Activated T-cell treated with anti-CD3 and anti-CD28 coated beads for 4 hours (primary cell): ENCODE measurements at places on chromosomes 16 and 17.

- DNase-seq = no peak
Measured at GRCh38 chr17:51000835-51001638, 119.6 kb downstream of the SPAG9 start.

- peak; percentile 23 for DNase-seq
Measured at GRCh38 chr16:30958175-30959079, 873 bp downstream of the SETD1A start.

GRCh38 chr17:16872351-16873173 is 99.4 kb downstream of the TNFRSF13B start:
- DNase-seq = no peak

GRCh38 chr17:16935241-16935663 is 36.7 kb downstream of the TNFRSF13B start:
- DNase-seq = no peak

DNA sequence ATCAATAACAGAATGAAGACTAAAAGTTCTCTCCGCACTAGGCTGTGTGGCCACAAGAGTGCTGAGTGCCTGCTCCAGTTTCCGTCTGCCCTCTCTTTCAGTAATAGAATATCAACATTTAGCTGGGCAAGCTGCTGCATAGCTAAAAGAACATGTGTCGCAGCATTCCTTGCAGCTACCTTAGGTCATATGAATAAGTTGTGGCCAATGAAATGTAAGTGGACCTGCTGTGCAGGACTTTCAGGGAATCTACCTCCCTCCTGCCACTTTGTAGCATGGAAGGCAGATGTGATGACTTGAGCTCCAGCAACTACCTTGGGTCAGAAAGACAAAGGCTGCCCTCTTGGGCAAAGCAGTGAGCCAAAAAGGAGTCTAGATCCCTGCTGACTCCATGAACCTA is 25.4 kb downstream of the SLC39A11 start:
- DNase-seq = no peak

DNA sequence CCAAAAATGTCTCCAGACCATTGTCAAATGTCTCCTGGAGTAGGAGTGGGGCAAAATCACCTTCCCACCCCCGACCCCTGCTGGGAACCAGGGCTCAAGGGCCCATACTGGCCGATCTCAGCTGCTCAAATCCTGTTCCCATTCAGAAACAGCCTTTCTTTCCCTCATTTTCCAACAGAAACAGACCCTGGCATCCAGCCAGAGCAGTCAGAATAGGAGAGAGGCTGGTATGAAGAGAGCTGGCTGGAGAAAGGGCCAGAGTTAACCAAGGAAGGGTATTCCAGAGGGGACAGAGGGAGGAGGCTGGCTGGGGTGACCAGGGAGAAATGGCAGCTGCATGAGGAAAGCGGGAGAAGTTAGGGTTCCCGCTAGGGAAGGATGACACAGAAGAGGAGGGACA is 199.1 kb downstream of the XYLT1 start:
- no peak for DNase-seq

DNA sequence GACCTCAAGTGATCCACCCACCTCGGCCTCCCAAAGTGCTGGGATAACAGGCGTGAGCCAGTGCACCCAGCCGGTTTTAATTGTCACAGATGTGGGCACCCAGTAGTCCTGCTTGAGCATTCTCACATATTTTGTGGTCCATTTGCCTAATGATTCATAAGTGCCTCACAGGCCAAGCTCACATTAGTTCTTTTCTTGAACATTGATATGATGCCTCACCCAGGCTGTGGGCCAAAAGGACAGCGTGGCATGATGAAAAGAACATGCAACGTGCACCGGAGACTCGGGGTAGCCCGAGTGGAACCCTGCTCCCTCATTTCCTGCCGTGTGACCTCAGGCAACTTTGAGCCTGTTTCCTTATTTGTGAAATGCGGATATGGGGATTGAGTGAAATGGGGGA is 181.9 kb downstream of the SNX29 start:
- no peak for DNase-seq

DNA sequence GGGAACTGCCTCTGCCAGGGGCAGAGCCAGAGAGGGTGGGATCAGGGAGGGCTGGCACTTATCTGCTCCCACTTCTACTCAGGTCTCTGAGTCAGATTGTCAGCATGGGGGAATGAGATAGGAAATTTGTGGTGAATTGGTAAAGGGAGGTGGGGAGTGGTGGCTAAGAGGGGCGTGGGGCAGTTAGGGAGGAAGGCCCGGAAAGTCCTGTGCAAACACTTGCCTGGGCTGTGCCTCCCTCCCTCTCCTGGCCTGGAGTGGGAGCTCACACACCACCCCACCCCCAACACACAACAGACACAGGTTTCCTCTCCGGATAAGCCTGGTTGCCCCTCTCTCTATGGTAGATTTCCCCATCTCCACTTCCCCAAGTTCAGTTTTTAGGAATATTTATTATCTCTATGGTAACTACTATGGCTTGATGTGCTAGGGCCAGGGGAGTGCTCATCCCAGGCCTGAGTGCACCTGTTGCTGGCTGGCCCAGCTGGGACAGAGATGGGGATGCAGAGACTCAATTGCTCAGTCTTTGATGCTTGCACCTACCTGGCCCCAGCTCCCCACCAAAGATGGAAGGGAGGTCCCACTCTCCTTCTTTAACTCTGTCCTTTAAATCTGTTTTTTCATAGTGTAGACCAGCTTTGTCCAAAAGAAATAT is 2.7 kb downstream of the SPNS2 start:
- DNase-seq = no peak

GRCh38 chr16:17457513-17457912 is 13.2 kb downstream of the XYLT1 start:
- DNase-seq = no peak

DNA sequence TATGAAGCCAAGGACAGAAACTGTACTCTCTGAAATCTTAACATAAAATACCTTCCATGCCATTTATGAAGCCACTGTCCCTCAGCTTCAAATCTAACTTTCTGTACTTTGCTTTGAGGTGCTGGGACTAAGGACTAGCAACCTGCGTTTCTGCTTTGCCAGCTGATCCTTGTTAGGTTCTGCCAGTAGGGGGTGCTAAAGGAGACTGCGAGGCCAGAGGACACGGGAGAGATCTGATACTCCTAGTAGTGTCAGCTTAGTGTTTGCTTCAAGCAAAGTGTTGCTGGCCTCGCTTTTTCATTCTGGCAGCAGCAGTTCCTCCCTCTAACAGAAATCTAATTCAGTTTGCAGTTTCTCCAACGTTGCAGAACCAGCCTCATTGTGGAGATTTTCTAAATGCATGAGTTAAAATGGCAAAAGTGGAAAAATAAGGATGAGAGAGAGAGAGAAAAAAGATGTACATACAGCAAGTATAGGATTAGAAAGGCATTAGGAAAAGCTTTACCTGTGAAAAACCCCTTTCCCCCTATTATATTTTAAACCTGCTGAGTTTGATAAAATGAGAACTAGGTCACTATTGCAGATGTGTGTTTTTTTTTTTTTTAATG is 297.5 kb downstream of the CA10 start:
- DNase-seq = no peak

GRCh38 chr16:49483251-49483650 is 109.6 kb downstream of the C16orf78 start:
- no peak for DNase-seq

DNA sequence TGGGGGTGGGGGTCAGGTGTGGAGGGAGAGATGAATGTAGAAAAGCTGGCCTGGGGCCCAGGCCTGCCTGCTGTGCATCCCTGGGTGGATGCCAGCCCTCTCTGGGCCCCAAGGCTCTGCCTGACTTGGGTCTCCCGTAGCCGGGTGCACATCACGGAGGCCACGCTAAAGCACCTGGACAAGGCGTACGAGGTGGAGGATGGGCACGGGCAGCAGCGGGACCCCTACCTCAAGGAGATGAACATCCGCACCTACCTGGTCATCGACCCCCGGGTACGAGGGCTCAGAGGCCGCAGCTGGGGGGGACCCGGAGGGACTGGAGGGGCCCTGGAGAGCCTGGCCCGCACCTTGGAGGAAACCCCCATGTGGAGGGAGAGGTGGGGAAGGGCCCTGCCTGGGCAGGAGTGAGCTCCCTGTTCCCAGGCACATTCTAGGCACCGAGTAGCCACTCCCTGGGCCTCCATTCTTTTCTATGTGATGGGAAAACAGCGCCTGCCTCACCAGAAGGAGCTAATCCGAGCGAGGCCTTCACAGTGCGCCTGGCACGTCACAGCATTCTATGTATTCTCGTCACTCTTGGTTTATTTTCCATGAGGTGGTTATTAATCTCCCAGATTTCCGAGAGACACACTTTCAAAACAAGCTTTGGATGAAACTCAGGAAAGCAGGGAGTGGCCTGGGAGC is 34.7 kb downstream of the ADCY7 start:
- DNase-seq = no peak

GRCh38 chr16:6863135-6863534 is 469.5 kb upstream of the RBFOX1 start:
- no peak for DNase-seq

DNA sequence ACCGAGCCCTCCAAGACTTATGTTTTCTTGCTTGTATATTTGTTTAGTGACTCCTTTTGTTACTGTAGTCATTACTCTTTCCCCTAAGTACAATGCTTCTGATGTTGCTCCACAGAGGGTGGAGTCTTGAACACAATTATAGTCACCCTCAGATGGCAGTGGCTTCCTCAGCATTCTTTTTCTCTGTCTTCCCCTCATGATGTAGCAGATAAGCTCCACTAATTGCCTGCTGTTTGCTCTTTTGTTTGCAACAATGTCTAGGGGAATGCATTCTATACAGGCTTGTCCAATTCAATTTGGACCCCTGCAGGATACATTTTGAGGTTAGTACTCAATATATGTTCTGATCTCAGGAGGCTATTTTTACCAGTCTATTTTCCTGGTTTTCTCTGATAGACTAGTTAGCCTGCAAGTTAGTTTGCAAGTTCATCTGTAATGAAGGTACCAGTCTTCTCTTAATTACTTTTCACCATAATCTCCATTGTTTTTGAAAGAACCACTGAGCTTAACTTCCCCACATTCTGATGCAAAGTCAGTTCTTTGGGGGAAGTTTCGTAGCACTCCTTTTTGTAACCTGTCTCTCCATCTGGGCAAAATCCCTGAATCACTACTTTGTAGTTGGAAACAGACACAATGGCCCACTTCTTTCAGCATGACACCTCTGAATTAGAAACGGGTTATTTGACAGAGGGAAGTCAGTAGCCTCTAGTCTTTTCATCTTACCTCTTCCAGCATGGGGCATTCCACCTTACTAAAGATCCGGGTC is 1509.2 kb downstream of the CDH11 start:
- no peak for DNase-seq

- no peak for DNase-seq
Measured at GRCh38 chr17:36851250-36851649, 86.0 kb upstream of the LHX1 start.

DNA sequence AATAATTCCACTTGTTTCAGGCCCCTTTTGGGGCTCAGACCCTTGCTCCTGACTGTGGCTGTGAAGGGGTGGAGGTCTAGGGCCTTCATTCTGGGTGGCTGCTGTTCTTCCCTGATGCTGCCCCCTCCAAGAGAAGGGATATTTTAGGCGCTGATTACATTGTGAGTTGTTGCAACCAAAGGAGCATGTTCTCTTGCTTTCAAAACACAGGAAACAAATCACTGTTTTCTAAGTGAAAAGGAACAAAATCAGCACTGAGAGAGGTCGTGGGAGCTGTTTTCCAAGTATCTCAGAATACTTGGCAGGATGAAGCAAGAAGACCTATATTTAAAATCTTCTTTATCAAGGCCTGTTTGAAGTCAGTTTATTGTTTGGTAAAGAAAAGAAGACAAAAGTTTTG is 25.3 kb upstream of the SEC14L1 start:
- no peak for DNase-seq

GRCh38 chr17:60971515-60972369 is 294.1 kb downstream of the BCAS3 start:
- no peak for DNase-seq

DNA sequence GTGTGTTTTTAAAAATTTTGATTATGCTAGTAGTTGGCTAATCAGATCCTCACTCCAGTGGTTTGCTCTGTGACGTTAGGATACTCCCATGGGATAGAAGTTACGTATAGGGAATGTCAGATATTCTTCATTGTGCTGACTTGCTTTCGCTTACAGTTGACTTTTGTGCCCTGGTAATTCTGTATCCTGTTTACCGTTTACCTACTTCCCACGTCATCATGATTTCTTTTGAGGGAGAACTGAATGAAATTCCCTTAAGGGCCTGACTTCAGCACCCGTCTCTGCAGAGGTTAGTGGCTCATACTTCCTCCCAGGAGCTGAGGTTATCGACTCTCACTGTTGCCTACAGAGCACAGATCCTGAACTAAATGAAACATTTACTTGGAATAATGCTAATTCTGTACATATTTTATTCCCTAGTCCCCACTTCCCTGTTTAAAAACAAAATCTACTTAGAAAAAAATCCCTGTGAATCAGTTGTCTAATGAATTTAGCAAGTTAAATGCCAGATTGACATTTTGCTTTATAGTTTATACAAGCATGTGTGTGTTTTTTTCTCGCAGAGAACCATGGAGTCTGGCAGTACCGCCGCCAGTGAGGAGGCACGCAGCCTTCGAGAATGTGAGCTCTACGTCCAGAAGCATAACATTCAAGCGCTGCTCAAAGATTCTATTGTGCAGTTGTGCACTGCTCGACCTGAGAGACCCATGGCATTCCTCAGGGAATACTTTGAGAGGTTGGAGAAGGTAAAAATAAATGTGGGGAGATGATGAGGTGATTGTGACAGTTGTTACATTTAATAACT is 2.8 kb downstream of the PRKAR1A start:
- no peak for DNase-seq

DNA sequence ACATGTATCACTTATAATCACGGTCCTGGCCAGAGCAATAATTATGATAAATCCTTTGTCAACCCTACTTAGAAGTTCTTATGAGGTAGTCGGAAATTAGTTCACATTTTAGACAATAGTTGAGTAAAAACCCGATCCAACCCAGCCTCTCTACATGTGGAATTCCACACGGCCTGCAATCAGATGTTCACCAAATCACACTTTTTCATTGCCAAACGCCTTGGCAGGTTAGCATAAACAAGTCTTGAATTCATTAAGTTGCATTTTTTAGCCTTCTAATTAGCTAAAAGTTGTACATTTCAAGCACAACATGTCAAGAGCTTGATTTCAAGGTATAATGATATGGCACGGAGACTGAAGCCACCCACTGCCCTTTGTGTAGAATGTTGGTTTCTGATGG is 65.3 kb downstream of the FOXL1 start:
- no peak for DNase-seq

GRCh38 chr16:77117707-77118106 is 73.3 kb upstream of the MON1B start:
- DNase-seq = no peak
